ENCODE measurements at places on chromosomes 11 and 22.

DNA sequence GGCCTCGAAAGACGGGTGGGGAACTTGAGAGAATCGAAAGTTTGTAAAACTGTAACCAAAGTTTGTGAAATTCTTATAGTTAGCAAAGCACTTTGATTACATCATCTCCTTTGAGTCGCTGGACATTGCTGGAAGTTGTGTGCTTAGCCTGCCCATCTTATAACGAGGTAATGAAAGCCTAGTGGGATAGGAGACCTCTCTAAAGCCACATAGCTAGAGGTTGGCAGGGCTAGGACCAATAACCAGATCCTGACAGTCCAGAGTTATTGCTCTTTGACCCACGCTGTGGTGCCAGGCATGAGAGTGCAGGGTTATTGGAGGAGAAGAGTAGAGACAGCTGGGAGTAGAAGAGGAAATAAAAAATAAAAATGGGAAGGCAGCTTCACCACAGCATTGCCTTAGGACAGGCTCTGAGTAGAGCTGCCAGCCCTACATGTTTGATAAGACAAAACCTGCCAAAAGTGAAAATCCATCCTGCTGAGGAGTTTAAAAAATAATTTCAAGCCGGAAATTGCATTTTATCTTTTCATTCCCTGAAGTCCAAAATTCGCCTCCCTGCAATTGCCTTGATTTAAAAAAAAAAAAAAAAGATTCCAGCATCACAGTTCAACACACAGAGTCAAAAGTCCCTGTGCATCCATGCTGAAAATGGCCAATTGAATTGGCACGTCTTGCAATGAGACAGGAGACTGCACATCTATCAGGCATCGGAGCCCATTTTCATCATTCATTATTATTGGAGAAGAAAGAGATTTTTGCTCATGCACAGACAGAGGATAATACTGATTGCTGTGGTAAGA, 225.5 kb upstream of the POU2AF2 start:
- no peak for DNase-seq

- no peak for DNase-seq
Measured at GRCh38 chr11:64801561-64802369, 1.2 kb downstream of the MAP4K2 start.

- DNase-seq, result no peak
Measured at GRCh38 chr22:46730568-46731245, 7.3 kb downstream of the CERK start.

DNA sequence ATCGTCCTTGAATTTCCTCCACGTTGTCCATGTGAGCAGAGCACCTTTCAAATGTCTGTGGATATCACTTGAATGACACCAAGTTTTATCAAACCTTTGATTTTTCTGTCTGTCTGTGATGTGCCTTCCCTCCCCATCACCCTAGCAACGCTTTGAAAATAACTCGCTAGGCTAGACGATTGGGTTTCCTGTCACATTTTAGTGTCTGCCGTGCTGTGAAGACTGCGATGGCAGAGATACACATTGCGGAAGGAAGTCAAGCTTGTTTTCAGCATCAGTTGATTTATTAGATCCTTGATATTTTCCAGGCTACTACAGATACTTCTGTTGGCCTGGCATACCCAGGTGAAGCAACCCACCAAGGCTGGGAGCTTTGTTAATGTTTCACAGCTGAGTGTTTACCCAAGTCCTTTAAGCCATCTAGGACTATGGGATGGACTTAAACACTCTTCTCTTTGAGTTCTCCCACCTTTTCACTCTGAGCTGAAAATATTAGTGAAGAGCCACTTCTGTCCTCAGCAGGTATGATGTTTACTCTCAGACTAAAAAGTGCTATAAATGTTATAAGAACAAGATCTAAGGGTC, 93.6 kb upstream of the CD44 start:
- no peak for DNase-seq

GRCh38 chr11:56932572-56933220, 56.0 kb upstream of the OR5AK2 start:
- DNase-seq, result no peak

- DNase-seq, result no peak
Measured at GRCh38 chr22:36149441-36149840, 11.1 kb downstream of the APOL3 start.

DNA sequence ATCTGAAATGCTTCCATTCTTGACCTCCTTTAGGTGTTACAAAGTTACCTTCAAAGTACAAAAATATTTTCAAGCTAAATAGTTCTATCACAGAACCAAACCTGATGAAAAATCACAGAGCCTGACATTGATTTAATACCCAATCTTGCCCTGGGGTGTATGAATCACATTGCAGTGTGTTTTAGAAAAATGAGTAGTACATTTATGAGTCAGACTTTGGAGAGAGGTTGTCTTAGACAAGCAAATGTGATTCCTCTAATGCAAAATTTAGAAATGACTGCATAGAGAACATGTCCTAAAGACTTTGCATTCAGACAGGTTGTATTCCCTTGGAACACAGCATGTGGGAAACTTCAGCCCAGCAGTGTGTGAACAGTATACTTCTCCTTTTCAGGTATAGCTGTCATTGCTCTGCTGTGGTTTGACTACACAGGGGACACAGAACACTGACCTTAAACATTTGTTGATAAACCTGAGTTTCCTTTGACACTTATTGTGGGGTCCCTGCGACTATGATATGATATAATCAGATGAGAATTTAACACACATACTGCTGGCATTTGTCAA, 972.1 kb downstream of the JRKL start:
- peak; percentile 20 for DNase-seq

DNA sequence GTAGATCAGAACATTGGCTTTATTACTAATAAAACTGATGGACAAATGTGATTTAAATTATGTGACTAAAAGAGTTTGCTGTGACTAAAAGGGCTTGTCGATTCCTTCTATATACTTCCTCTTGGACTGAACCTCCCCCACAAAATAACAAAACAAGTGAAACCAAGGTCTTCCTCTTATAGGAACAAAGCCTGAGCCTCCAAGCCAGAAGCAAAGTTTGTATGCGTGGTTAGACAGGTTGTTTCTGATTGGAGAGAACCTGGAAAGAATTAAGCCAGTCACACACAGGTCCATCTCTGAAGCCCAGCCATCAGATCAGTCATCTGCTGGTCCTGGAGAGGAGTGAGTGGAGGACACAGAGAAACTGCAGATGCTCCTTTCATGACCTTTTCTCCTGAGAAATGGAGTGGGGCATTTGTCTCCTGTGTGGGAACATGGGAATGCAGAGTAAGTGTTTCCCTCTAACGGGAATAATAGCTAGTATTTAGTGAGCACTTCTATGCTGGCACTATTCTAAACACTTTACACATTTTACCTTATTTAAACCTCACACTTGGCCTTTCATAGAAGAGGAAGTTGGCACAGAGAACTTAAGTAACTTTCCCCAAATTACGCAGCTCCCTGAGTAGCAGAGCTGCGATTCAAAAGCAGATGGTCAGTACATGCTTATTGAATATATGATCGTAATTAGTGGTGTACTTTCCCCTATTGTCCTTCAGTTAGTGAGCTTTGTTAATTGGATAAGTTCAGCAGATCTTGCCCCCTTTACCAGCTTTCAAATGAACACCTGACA, 77.1 kb downstream of the UVRAG start:
- no peak for DNase-seq

Data from fibroblast of skin of left quadriceps (primary cell).